Activated gamma-delta T cell treated with Interleukin-2 at 50 U/mL for 16 hours (primary cell): ENCODE measurements at places on chromosomes 5 and 9.

DNA sequence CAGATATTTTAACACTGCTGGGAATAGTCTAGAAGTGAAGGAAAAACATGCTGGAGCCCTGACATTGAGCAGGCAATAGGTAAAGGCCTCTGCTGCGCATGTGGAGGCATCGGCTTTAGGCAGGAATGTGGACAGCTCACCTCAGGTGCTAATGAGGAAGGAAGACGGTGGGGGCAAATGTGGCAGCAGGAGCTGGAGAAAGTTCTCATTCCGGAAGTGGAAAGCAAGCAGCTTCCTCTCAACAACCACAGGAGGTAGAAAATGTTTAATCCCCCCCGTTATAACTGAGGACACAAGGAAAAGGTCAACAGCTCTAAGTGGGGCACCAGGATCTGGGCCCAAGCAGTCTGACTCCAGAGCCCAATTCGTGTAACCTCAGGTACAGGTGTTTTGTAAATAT is 7.6 kb upstream of the RPS14 start:
- no peak for DNase-seq

GRCh38 chr5:10702911-10703491 is 58.0 kb downstream of the DAP start:
- no peak for DNase-seq

- peak; percentile 50 for DNase-seq
Observed at GRCh38 chr9:3467593-3468219, 58.1 kb downstream of the RFX3 start.

- no peak for DNase-seq
Observed at GRCh38 chr5:132444061-132444460, 46.5 kb downstream of the IRF1 start.

DNA sequence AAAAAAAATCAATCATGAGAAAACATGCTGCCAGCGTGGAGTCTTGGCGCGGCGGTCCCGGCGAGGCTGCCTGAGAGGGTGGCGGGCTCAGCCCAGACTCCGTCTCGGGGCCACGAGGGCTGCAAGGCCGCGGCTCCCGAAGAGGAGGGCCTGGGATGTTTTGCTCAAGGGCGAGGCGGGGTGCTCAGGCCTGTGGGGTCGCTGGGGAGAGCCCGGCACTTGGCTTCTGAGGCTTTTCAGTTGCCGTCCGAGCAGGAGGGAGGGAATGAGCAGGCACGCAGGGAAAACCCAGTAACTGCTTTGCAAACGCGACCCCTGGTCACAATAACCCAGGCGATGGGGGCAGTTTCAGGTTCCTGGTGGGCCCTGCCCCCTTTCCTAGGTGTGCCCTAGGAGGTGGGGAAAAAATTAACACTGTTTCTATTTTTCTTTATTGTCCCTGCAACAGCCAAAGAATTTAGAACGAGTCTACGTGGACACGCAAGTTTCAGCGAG is 3.2 kb upstream of the IRX2 start:
- no peak for DNase-seq

GRCh38 chr5:35476036-35476435 is 141.6 kb upstream of the SPEF2 start:
- DNase-seq: no peak

DNA sequence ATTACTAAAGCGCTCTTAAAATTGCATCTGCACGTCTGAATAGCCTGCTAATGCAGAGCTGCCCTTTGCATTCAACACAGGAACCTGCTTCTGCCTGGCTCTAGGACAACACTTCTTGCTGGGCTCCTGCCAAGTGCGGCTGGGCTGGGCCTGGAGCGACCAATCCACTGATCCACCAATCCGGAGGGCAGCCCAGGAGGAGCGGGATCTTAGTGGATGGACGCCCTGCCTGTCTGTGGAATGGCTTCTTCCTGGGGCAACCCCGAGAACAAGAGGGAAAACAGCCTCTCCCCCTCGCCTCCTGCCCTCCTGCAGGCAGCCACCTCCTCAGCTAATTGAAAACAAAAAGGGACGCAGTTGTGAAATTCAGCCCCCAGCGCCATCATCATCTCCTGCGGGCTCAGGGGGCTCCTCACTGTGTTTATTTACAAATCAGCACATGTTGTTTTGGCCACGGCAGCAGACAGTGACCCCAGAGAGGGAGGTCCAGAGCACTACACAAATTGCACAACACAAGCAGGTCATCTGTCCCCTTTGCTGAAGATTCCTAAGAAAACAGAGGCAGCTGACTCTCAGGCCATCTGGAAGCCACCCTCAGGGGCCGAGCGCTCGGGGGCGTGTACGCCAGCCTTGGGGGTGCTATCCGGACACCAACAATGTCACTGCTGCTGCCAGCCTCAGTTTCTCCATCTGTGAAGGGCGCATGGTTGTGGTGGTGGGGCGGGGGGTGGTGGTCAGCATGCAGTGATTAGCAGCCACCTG is 57.3 kb downstream of the GADD45G start:
- DNase-seq: no peak

DNA sequence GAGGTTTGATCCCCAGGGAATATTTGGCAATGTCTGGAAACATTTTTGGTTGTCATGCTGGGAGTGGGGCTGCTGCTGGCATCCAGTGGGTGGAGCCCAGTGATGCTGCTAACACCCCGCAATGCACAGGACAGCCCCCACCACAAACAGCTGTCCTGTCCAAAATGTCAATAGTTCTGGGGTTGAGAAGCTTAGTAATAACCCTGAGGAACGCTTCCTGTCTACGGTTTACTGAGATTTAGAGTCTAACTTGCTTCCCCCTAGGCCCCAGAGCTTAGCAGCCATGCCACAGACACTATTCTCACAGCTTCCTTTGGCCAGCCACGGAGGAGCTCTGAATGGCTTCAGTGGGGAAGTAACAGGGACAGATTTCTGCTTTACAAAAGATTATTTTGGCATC is 66.5 kb downstream of the MSX2 start:
- no peak for DNase-seq

GRCh38 chr9:92947268-92948037 is at the start of gene FGD3:
FGD3 (plus strand) TSS chr9:92947523; CDS start chr9:92976257, 28,734 bp downstream.
- DNase-seq: peak; percentile 42

GRCh38 chr5:30343707-30344106 is 849.8 kb upstream of the CDH6 start:
- no peak for DNase-seq

DNA sequence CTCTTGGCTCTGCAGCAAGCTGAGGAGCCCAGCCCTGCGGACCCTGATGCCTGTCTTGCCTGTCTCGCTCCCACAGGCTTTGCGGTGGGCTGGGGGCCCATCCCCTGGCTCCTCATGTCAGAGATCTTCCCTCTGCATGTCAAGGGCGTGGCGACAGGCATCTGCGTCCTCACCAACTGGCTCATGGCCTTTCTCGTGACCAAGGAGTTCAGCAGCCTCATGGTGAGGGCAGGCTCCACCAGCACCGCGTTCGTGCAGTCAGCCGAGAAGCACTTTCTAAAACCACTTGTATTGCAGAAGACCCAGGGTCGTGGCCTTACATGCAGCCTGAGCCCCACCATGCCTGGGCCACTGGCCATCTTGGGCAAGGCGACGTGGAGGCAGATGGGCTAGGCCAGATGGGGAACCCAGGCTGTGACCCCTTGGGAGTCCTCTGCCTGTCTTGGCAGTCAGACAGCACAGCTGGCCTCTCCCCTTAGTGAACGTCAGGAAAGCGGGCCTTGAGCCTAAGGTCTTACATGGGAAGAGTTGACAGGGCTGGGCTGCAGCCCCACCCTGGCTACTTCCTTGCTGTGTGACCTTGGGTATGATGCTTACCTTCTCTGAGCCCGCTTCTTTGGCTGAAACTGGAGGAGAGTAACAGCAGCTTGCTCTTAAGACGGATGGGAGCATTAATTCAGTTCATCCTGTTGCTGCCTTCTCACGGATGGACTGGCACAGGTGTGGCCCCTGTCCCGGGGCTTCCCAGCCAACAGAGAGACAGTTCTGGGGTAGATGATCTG is 8.6 kb downstream of the SLC2A8 start:
- no peak for DNase-seq

DNA sequence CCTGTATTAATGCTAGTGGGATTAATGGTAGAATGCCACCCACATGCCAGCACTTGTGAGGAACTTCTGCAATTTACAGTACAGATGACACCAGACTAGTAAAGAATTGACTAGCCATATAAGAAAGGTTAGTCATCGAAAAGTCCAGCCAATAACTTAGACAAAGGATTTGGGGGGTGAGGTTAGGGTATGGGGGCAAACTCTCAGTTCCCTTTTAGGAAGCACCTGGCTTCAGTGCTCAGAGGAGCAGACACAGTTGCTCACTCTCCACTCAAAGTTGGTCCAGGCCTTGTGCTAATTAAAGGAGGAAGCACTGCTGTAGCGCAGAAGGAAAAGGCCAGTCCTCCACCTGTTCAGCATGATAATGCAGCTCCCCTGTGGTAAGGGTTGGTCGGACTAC is 25.2 kb downstream of the TGFBR1 start:
- DNase-seq: no peak

GRCh38 chr9:137593176-137593575 is 2.9 kb upstream of the ZMYND19 start:
- no peak for DNase-seq

DNA sequence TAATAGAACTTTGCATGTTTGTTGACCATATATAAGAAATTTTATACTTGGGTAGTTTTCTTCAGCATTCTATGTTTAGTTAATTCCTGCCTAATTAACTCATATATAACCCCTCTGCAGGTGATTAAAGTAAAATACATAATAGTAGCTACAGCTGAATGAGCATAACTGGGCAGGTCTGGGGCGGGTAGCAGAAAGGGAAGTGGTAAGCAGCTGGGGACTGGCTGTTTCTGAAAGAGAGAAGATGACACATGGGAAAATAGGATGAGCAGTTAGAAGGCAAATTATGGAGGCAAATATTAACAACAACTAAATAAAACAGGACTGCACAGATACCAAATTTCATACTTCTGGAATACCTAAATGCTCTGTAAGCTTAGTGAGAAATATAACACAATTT is 128.1 kb downstream of the CPLANE1 start:
- DNase-seq: no peak

GRCh38 chr5:2201832-2202231 is 319.1 kb upstream of the IRX4 start:
- DNase-seq: no peak

DNA sequence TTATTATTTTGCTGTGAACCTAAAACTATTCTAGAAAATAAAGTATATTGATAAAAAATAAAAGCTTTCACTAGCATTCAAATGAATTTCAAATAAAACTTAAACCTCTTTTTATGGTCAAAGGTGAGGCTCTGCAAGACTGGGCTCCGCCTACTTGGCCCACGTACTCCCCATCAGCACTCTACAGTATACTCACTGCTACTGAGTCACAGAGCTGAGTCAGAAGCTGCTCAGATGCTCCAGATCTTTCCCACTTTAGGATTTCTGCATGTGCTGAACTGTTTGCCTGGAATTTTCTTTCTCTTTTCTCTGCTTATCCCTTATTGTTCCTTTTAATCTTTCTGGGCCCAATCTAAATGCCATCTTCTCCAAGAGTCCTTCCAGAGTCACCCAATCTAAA is 331.9 kb upstream of the CCNG1 start:
- no peak for DNase-seq

GRCh38 chr9:108056084-108056804 is 566.7 kb upstream of the KLF4 start:
- DNase-seq: no peak

GRCh38 chr5:165309446-165309845 is 1804.0 kb downstream of the MAT2B start:
- DNase-seq: no peak
